ENCODE measurements at places on chromosomes 2 and 18.

- no peak for DNase-seq
These were observed 71.9 kb downstream of the VWC2L start for GRCh38 chr2:214482728-214483127.

DNA sequence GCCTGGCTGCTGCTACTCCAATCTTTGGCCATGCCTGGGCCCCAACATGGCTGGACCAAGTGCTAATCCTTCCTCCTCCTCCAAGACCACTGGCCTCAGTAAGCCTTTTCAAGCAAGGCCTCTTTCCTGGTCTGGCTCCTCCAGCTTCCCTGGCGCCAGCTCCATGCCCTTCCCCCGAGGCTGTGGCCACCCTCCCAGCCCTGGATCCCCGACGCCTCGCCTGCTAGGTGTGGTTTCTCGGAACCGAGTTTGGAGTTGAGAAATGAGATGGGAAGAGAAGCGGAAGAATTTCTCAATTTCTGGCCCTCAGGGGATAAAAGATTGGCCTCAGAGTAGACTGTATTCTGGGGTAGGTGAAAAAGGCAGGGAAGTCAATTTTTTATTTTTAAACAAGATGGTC lies 46.4 kb downstream of the ADCY3 start:
- no peak for DNase-seq

DNA sequence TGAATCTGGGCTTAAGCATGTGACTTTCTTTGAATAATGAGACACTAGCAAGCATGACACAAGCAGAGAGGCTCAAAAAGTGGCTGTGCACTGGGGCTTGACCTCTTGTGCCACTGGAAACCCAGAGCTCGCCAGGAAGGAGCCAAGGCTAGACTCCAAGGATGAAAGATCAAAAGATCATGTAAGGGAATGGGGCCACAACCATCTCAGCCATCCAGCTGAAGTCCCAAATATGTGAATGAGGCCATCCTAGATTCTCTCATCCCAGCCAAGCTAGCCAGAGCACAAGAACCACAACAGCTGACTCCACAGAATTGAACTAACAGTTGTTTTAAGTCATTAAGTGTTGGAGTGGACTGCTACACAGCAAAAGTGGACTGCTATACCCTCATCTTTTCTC lies 288.1 kb downstream of the CCDC178 start:
- DNase-seq, result no peak

DNA sequence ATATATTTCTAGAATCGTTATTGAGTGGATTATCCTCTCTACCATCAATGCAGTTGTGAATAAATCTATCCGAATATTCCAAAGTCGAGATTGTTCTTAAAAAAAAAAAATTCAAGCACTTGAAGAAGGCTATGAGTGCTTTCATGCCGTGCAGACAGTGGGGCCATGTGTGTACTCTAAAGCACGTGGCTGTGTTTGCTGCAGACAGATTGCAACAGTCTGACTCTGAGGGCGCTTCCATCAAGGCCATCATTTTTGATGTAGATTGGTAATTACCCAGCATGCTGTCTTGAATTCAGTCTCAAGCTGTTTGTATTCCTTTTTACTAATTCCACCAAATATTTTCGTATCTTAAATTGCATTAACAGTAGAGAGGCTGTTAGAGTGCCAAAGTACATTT lies 325.9 kb upstream of the LINC00305 start:
- no peak for DNase-seq

DNA sequence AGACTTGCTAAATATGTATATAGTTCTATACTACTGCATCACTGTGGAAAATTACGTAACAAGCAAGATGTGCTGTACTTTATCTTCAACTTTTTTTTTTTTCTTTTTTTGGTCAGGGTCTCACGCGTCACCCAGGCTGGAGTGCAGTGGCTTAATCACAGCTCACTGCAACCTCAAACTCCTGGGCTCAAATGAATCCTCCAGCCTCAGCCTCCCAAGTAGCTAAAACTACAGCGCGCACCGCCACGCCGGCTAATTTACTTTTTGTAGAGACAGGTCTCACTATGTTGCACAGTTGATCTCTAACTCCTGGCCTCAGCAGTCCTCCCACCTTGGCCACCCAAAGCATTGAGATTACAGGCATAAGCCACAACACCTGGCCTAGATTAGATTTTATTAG lies 68.0 kb downstream of the COX7A2L start:
- no peak for DNase-seq

DNA sequence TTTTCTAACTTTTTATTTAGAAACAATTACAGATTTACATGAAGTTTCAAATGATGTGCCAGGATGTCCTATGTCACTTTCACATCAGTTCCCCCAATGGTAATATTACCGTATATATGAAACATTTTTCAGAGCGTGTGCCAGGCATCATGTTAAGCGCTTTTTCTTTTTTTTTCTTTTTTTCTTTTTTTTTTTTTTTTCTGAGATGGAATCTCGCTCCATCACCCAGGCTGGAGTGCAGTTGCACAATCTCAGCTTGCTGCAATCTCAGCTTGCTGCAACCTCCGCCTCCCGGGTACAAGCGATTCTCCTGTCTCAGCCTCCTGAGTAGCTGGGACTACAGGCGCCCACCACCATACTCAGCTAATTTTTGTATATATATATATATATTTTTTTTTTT lies 5.6 kb upstream of the PPP4R1 start:
- DNase-seq, result no peak
